Fibroblast of skin of back (primary cell): ENCODE measurements at places on chromosomes 5 and 9.

DNA sequence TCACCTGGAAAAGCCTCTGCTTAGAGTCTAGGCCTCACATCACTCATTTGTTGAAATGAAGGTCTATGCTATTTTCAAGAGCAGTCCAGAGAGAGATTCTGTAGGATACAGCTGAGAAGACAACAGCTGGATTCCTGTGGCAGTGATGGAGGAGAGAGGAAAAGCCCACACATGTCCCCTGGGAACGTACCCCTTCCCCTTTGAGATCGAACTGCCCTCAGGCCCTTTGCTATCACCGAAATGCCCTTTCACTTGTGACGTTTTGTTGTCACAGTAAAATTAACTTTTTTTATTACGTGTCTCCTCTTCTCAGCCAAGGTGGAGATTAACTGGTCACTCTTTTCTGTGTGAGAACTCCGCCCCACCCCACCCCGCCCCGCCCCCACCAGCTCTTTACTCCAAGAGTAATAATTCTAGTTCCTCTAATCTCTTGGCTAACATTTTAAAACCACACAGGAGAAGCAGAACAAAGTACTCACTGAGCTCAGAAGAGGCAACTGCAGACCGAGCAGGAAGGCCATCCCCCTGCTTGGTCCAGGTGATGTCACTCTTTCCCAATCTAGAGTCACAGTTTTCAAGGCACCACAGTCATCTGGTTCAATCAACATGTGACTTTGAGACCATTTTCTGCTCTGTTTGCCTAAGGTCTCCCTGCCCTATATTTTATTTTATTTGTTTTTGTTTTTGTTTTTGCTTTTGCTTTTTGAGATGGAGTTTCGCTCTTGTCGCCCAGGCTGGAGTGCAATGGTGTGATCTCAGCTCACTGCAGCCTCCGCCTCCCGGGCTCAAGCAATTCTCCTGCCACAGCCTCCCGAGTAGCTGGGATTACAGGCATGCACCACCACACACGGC, 105.6 kb downstream of the SUSD1 start:
- DNase-seq = no peak

DNA sequence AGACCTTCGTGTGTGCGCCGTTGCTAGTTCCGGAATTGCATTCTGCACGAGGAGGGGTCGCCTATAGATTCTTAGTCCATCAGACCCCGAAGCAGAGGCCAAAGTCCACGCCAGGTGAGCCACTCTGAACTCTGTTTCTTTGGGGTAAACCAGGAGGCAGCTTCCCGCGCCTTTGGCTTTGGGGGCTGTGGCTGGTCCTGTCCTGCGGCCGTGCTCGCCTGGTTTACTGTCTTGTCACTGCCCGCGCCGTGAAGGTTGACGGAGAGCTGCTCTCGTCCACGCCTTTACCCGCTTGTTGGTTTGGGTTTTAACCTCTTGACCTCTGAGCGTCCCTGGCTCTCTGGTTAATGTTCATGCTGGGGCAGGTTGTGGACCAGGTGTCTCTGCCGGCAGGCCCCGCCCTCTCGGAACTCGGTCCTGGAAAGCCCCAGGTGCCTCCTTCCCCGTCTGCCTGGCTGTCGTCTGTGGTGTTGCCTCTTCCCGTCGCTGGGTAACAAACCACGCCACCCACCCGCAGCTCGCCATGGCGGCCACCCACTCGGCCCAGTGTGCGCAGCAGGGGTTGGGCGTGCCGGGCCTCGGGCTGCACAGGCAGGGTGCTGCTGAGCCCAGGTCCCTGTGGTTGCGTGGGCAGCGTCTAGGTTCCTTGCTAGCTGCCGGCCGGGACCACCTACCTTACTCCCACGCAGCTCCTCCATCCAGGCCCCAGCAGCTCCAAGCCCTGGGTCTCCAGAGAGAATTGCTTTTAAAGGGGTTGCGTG, 44.6 kb upstream of the CACNA1B start:
- DNase-seq = no peak

DNA sequence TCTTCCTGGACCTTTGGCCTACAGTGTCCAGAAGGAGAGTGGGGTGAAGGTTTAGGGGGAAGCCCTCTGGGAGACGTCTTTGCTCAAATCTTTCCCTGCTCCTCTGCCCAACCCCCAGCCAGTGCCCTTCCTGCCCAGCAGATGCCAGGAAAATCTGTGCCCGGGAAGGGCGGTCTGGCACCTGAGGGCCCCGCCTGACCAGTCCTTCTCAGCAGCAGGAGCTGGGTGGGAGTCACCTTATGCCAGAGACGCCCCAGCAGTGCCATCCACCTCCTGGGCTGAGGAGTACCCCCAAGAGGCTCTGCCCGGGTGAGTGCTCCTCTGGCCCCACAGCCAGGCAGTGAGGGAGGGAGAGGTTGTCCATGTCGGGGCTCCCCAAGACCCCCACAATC, 14.9 kb upstream of the CERCAM start:
- no peak for DNase-seq

DNA sequence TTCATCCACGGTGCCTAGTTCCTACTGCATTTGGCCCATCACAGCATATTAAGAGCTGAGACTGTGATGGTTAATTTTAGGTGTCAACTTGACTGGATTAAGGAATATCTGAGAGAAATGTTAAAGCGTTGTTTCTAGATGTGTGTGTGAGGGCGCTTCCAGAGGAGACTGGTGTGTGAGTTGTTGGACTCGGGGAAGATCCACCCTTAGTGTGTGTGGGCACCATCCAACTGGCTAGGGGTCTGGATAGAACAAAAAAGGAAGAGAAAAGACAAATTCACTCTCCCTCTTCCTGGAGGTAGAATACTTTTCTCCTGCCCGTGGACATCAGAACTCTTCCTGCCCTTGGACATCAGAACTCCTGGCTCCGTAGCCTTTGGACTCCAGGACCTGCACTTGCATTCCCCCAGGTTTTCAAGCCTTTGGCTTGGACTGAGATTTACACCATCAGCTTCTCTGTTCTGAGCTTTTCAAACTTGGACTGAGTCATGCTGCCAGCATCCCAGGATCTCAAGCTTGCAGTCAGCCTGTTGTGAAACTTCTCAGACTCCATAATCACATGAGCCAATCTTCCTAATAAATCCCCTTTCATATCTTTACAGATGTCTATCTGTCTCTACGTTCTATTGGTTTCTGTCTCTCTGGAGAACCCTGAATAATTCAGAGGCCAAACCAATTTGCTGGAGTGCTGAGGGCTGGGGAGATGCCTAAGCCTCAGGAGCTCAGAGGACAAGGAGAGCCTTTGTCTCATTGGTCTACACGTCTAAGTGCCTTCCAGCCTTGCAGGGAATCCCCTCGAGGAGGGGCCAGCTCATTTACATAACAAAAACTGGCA, 164.5 kb downstream of the DCP2 start:
- DNase-seq = peak; percentile 75

- DNase-seq = peak; percentile 93
Observed at GRCh38 chr5:37738057-37738691, 101.7 kb downstream of the GDNF start.

GRCh38 chr5:139964266-139964993, 78.7 kb downstream of the NRG2 start:
- DNase-seq = no peak

GRCh38 chr5:81749561-81750307, 1.2 kb downstream of the SSBP2 start:
- no peak for DNase-seq

DNA sequence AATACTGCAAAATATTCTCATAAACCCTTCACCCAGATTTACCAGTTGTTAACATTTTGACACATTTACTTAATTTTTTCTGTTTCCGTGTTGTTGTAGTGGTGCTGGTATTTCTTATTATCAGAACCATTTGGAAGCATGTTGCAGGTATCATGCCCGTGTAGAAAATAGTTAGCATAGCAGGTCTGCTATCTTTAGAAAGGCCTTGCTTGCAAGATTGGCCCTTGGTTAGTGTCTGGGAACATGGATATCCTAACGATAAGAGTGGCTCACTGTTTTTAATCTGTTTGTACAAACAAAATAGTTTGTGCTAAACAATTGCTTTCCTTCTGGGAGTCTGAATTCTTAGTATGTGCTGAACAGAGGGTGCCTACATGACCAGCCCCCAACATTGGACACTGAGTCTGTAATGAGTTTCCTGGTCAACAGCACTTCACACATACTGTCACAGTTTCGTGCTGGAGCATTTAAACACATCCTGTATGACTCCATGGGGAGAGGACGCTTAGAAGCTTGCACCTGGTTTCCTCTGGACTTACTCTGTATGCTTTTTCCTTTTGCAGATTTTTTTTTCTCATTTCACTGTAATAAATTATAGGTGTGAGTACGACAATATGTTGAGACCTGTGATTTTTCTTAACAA, 66.9 kb downstream of the MAN2A1 start:
- DNase-seq = no peak

DNA sequence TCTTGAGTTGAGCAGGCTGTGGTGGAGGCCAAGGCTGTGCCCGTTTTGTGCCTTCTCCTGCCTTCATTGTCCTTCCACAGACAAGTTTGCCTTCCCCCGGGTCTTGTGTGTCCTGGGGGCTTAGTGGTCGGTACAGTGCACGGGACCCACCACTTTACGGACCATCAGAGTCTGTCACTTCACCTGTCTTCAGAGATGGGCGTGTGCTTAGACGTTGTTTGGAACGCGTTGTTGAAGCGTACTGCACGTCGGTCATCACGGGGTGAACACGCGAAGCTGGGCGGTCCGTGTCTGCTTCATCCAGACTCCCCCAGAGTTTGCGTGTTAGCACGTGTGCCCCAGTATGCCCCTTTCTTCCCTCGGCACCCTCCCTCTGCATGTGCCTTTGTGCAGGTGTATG, 24.8 kb downstream of the CEP72 start:
- DNase-seq = no peak

DNA sequence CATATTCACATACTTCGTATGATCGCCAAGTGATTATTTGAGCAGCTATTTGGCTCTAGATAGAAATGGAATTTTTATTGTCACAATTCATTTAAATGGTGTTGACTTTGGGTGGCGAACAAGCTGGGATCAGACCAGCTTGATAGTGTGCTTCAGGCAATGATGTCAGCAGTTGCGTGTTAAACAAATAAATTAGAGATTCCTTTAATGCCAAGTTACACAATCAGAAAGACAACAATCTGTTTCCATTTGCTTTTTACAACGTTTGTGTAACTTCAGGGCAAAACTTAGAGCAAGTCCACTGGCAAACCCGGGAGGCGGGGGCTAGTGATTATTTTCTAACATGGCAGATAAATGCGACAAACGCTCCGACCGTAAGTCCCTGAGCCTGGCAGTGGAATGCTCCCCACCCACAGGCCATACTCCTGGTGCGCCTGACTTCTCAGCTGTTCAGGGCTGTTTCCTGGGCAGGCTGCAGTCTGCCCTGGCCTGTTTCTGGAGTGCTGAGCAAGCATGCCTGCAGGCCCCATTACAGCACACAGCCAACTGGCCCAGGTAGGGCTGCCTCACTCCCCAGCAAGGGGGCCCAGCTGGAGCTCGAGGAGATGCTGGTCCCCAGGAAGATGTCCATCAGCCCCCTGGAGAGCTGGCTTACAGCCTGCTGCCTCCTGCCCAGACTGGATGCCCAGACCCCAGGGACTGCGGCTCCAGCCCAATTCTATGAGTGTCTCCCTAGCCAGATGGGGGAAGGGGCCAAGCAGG, 88.7 kb downstream of the BASP1 start:
- DNase-seq = peak; percentile 90

GRCh38 chr5:32278406-32278805, 34.3 kb downstream of the MTMR12 start:
- DNase-seq = peak; percentile 52

DNA sequence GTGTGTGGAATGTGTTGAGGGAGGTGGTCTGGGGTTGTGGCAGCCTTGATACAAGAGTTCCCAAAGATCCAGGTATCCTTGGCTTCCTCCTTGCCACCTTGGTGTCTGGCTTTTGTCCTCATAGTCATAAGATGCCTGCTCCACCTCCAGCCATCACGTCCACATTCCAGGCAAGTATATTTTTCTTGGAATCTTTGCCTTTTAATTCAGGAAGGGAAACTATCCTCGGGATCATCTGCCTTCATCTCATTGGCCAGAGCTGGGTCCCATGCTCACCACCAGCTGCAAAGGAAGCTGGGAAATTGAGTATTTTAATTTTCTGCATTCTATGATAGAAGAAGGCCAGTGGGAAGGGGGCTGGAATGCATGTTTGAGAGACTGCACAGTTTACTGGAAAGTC, 186.7 kb downstream of the C9orf50 start:
- peak; percentile 31 for DNase-seq

- no peak for DNase-seq
Observed at GRCh38 chr5:135212361-135213026, 178.5 kb upstream of the PITX1 start.
